ENCODE measurements at places on chromosomes 3 and 15.

DNA sequence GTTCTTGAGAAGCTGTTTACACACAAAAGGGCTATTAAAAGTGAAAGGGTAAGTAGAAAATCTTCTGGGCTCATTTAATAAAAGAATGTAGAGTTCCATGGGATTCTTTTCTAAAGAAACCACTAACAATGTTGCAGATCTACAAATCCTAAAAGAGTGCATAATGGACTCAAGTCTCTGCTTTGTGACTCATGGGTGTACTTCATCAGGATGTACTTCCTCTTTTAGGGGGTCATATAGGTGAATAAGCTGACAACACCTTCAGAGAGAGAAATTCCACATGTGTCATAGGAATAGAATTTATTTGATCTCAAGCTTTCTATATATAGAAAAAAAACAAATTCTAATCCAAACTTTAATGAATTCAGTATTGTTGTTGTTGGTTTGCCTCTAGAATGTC lies 355.5 kb downstream of the TIGIT start:
- DNase-seq = no peak

GRCh38 chr15:60326343-60326742 lies 71.4 kb downstream of the ANXA2 start:
- no peak for DNase-seq

- peak; percentile 22 for DNase-seq
Observed at GRCh38 chr15:45094358-45094730, 19.6 kb downstream of the DUOX2 start.

DNA sequence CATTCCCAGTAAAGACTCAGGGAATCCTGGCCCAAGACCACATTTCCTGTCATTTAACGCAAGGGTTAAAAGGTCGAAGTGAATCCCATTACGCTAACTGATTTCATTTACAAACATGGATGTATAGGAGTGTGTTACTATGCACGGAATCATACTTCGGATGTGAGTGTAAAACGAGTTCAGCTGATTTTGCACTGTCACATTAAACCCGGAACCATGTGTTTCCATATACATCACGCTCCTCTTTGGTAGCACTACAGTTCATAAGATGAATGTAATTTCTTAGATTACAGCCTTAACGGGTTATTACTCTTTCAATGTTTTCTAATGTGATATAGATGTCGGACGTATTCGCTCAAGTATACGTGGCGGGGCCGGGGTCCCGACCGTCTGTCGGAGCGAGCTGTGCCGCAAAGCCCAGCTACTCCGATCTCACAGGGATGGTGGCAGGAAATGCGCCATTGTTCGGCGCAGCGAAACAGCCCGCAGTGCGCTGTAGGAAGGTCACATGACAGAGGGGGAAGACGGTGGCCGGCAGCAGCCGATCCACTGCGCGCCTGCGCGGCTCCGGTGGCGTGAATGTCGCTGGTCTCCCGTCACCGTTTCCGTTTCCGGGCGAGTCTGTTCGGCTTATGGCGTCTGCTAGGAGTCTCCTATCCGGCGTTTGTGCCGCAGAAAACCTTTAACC lies 97.3 kb downstream of the NPAP1 start:
- peak; percentile 60 for DNase-seq

DNA sequence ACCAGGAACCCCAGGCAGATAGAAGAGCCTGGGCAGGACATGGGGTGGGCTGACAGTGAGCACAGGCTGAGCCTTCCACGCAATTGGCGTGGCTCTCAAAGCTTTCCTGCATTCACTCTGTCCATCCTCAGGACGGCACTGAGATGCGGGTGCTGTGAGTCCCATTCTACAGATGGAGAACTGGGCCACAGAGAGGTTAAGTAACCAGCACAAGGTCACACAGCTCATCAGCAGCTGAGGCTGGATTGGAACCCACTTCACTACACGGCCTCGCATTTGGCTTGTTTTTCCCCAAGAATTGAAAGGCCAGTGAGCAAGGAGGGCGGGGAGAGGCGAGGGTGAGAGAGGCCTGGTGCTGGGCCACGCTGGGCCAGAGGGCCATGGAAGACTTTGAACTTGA lies 36.0 kb upstream of the GRIP2 start:
- no peak for DNase-seq

DNA sequence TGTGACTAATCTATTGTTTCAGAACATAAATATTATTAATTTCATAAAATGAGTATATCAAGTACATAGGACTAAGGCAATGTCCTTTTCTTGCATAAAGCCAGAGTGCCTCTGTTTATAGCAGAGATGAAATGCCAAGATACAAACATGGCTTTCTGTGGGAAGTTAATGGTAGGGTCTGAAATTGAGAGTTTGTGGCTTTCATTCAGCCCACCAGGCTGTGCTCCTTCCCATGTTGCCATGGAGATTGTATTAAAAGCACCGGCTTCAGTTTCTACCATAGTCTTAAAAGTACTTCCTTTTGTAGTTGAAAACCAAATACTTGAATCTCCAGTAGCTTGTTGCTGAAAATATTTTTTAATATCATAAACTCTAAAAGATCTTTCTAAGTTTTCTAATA lies 114.0 kb downstream of the LRRC28 start:
- no peak for DNase-seq

DNA sequence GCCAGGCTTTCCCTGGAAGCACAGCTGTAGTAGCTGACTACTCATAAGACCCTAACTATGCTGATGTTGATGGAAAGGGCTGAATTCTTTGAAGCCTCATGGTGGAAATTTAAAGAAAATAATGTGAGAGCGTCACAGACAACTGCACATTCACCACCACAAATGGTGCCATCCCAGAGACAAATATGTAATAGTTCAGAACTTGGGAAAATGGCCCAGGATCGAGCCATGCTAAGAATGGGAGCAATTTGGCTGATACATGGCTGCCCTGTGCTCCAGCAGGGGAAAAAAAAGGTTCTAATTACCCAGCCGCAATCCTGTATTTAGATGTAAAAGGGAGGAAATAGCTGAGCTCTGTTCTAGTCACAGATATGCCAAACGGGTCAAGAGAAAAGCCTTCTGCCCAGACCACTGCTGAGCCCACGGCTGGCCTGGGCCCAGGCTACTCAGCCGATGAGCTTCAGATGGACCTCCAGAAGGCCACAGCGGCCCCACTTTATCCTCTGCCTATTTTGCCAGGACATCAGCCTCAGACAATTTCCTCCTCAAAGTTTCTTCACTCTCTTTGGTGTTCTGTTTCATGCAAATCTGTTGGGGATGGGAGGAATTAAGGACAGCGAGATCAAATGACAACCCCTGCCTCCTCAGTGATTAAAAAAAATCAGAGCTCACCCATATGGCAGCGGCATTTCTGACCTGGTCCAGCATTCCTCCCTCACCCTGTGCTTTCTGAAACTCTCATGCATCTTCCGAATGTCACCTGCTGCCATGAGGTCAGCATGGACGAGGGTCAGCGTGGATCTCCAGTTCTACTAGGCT lies 54.5 kb upstream of the MEX3B start:
- DNase-seq = no peak

- no peak for DNase-seq
Observed at GRCh38 chr3:118705487-118706219, 329.0 kb downstream of the IGSF11 start.

- no peak for DNase-seq
Observed at GRCh38 chr3:183967693-183968092, 50.0 kb downstream of the ABCC5 start.

GRCh38 chr3:42507761-42508335 lies 5.4 kb downstream of the VIPR1 start:
- peak; percentile 73 for DNase-seq

- DNase-seq = no peak
Observed at GRCh38 chr15:84934942-84935729, 46.5 kb upstream of the PDE8A start.

- no peak for DNase-seq
Observed at GRCh38 chr15:61076598-61077170, 152.4 kb downstream of the RORA start.

GRCh38 chr3:193798051-193798450 lies 205.0 kb downstream of the OPA1 start:
- DNase-seq = no peak

DNA sequence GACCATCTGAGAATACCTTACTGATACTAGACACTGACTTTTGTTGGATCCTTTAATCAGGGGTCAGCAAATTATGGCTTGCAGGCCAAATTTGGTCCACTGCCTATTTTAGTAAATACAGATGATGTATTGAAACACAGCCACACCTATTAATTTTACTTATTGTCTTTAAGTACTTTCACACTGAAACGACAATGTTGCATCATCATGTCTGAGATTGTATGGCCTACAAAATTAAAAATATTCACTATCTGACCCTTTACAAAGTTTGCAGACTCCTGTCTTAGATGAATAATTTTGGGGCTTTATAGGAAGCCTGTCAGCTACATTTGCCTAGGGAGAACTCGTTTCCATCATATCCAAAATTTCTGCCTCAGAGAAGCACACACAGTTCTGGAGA lies 503.2 kb upstream of the TGFBR2 start:
- no peak for DNase-seq

- no peak for DNase-seq
Observed at GRCh38 chr3:66501483-66502244, 842 bp upstream of the LRIG1 start.
